Naive thymus-derived CD4-positive, alpha-beta T cell (primary cell): ENCODE measurements at places on chromosomes 6 and 20.
A peak's percentile ranks its signal among the peaks of the same experiment; 100 is the strongest.

- DNase-seq = no peak
Observed at GRCh38 chr6:83132121-83132520, 60.9 kb downstream of the PGM3 start.

GRCh38 chr6:139330306-139330705, 38.5 kb upstream of the TXLNB start:
- no peak for DNase-seq

DNA sequence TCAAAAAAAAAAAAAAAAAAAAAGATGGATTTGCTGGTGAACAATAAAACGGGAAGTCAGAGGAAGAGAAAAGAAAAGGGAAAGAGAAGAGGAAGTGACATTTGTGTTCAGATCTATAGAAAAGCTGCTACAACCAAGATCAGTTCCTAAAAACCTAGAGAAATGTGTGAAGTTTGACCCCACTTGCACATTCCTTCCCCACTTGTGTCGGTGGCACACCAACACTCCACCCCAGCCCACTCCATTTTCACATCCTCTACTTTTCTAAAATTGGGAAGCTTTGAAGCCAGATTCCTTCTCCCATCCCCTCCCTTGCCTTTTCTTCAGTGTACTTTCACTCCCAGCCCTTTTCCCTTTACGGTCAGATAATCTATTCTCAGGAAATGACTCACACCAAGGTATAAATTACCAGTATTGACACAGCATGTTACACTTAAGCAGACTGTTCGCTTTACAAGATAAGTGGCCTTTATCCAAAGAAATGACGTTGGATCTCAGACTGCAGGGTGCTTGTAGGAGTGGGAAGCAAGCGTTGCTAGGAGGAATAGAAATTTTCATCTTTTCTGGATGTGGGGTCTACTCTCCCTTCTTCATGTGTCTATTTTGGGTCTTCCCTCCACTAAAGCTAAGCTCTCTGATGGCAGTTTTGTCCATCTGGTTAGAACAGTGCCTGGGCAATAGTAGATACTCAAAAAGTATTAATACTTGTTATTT, 92.5 kb upstream of the ADGRF1 start:
- DNase-seq = no peak

DNA sequence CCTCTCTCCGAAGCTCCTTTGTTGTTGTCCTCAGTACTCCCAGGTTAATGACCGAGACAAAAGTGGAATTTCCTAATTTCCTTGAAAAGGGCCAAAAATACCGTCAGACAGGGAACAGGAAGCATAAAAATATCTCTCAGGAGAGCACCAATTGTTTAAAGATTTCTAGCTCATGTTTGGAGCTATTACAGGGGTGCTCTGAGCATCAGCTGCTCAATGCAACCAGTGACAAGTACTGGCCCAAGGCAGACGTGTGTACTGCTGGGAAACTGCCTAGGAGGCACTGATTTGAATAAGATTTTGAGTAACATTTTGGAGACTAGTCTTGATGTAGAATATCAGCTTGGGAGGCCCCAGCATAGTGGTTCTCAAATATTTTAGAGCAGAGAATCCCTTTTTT, 17.3 kb downstream of the LAMA4 start:
- no peak for DNase-seq

- no peak for DNase-seq
Observed at GRCh38 chr6:101434601-101435000, 41.1 kb downstream of the GRIK2 start.

- no peak for DNase-seq
Observed at GRCh38 chr6:81049425-81050042, 702.9 kb downstream of the TENT5A start.

- no peak for DNase-seq
Observed at GRCh38 chr6:49423817-49424216, 39.2 kb downstream of the MMUT start.

- no peak for DNase-seq
Observed at GRCh38 chr6:26222571-26222970, 135.3 kb downstream of the HFE start.

DNA sequence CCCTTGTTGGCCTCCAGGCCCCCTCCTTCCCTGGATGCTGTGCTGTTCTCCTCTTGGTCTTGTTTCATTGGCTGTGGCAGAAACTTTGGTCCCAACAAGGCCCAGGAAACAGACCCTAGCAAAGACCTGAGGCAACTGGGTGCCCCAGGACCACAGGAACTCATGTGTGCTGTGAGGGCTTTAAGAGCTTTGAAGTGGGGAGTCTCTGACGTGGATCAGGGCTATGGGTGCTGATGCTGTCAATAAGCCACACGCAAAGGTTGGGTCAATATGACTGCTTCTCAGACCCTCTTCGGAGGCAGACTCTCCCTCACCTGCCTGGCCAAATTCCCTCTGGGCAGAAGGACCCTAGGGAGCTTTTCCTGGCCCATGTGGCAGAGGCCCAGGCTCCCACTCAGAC, 91.5 kb upstream of the MLN start:
- DNase-seq = no peak

DNA sequence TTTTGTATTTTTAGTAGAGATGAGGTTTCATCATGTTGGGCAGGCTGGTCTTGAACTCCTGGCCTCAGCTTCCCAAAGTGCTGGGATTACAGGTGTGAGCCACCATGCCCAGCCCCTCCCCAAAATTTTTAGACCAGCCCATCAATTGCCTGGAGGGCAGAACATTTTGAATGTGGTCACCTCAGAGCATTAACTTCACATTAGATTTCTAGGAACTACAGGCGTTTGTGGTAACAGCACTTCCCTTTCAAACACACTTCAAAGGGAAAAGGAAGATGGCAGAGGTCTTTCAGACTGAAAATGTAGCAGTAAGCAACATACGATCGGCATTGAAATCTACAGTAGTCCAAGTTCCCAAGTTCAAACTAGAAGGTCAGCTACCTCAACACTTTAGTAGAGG, 12.3 kb upstream of the SLA2 start:
- no peak for DNase-seq

DNA sequence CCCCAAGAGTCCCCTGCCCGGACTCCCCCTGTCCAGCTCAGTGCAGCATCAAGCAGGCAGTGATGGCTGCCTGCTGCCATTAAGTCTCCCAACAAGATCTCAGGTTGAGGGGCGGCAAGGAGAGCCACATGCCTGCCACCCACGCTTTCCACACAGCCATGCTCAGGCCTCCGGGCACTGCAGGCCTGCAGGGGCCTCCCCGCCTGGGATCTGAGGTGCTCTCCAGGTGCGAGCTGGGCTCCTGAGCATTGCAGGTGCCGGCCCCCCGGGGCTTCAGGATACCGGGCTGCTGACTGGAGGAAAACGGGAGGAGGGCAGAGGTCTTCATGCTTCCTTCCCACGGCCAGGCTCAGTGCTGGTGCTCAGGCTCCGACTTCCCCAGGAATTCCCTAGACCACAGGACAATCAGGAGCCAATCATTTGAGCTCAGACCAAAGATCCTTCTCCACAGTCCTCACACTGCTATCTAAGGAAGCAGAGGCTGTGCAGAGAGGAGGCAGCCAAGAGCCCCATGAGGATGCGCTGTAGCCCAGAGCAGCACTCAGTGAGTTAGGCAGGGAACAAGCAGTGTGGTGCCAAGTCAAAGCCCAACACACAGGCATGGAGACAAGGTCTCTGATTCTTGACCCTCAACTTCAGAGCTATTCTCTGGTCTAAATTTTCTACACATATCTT, 52.7 kb downstream of the PYGB start:
- DNase-seq = no peak

DNA sequence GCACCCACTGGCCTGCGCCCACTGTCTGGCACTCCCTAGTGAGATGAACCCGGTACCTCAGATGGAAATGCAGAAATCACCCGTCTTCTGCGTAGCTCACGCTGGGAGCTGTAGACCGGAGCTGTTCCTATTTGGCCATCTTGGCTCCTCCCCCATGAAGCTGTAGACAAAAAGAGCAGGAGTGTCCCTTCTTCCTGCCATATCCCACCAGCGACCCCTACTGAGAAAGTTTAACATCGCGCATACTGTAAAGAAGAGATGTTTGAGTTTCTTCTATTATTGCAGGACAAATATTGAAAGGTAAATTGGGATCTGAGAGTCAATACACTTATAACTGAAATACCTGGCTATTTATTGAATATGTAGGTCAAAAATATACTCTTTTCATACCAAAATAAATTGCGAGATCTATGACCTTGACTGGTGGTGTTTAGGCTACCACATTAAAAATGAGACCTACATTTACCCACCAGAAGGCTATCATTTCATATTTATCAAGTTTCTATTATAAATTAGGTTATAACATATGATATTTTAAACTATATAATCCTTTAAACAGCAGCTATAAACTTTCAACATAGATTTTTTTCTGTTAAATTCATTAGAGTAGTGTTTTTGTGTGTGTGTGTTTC, 586.3 kb downstream of the HTR1B start:
- no peak for DNase-seq

GRCh38 chr6:167567142-167568033, 242.5 kb downstream of the TTLL2 start:
- DNase-seq = no peak

- DNase-seq = no peak
Observed at GRCh38 chr6:111470991-111471390, 12.0 kb downstream of the REV3L start.

GRCh38 chr20:48207505-48207904, 422.2 kb upstream of the SULF2 start:
- no peak for DNase-seq

DNA sequence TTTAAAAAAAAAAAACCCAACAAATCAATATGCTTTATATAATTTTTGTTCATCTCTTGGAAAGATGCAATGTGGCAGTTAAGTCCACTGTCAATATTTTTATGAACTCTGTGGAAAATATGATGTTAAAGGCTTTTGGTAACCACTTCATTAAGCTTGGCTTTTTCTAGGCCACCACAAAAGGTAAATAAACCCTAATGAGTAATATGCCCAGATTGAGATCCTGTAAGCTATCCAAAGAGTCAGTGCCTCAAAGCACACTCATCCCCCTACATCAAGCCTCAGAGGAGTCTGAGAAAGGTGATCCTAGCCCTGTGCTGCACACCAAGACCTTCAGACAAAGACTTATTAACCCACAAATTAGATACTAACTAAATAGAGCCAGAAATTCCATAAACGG, 121.1 kb downstream of the CDC5L start:
- no peak for DNase-seq

GRCh38 chr6:106967936-106968555, 6.5 kb downstream of the CD24 start:
- no peak for DNase-seq

DNA sequence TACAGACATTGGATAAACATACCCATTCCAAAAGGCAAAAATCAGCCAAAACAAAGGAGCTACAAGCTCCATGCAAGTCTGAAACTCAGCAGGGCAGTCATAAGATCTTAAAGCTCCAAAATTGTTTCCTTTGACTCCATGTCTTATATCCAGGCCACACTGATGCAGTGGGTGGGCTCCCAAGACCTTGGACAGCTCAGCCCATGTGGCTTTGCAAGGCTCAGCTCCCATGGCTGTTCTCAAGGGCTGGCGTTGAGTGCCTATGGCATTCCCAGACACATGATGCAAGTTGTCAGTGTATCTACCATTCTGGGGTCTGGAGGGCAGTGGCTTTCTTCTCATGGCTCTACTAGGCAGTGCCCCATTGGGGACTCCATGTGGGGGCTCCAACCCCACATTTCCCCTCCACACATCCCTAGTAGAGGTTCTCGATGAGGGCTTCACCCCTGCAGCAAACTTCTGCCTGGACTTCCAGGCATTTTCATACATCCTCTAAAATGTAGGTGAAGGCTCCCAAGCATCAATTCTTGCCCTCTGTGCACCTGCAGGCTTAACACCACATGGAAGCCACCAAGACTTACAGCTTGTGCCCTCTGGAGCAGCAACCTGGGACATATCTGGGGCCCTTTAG, 35.4 kb upstream of the SENP6 start:
- no peak for DNase-seq

DNA sequence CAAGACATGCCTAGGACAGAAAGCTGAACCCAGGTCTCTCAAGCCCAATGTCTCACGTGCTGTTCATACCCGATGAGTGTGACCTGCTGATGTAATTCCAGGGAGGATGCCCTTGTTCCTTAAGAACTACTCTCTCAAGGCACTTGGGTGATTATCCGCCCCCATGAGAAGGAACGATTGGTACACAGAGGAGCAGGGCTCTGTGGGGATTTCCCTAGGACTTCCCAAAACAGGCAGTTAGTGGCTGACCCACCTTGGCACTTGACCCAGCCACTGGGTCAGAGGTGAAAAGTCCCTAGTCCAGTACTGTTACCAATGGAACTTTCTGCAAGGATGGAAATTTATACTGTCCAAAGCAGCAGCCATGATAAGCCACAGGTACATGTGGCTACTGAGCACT, 9.2 kb upstream of the BPIFB6 start:
- no peak for DNase-seq

DNA sequence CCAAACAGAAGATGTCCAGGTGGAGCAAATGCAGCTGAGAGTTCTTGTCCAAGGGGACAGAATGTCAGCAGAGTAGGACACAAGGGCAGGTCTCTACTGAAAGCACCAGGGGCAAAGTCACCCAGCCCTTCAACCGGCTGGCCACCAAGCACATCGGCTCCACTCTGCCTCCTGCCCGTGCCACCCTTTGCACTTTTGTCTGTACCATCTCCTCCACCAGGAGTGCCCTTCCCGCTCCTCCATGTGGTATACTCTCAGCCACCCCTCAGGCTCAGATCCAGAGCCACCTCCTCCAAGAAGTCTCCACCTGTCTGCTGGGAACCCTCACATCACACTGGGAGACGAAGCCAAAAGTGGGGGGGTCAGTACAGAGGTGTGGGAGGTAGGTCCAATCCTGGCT, 4.1 kb upstream of the HSPA12B start:
- DNase-seq = no peak

- DNase-seq = no peak
Observed at GRCh38 chr20:24277196-24277595, 192.2 kb upstream of the SYNDIG1 start.

- DNase-seq = peak; percentile 62
Observed at GRCh38 chr6:37501632-37502491, 2.2 kb upstream of the CCDC167 start.

GRCh38 chr6:22804620-22805261, 235.4 kb downstream of the HDGFL1 start:
- no peak for DNase-seq

DNA sequence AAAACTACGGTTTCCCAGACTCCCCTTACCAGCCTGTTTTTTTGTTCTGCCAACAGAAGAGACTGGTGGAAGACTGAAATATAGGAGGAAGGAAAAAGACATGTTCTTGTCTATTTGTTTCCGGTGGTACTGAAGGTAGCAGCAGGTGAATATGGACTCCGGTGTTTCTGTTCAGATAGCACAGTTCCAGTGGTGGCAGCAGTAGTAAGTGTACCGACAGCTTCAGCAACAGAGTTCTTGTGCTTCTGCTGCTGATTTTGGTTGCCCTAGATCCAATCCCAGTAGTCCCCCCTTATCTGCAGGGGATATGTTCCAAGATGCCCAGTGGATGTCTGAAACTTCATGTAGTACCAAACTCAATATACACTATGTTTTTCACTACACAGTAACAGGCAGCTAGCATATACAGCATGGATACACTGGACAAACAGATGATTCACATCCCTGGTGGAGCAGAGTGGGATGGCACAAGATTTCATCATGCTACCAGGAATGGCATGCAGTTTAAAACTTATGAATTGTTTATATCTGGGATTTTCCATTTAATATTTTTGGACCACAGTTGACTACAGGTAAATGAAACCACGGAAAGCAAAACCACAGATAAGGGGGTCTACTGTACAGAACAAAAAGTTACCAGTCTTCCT, 301.8 kb downstream of the BTBD9 start:
- no peak for DNase-seq
